K562 (cell line): ENCODE measurements at places on chromosomes 3 and 15. TPM values are rescaled to one million over a fixed set of nuclear protein-coding genes. Genes with fewer than 3 reads are reported as not detected.

GRCh38 chr3:146164071-146164470, 3.1 kb upstream of the PLOD2 start:
- DNase-seq = no peak

DNA sequence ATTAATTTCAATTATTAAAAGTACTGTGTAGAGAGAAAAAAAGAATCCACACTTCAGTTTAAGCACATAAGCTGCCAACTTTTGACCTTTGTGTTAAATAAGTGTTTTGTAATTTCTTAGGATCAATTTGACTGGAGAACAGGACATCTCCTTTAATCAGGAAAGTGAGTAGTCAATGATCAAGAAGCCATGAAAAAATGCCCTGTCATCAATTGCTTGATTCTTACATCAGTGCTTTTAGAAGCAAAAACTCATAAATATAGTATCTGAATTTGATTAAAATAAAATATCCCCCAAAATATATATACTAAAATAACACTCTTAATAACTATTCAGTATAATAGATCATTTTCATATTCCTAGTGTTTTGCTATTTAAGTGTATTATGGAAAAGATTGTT, 409.0 kb downstream of the TAFA4 start:
- no peak for DNase-seq

DNA sequence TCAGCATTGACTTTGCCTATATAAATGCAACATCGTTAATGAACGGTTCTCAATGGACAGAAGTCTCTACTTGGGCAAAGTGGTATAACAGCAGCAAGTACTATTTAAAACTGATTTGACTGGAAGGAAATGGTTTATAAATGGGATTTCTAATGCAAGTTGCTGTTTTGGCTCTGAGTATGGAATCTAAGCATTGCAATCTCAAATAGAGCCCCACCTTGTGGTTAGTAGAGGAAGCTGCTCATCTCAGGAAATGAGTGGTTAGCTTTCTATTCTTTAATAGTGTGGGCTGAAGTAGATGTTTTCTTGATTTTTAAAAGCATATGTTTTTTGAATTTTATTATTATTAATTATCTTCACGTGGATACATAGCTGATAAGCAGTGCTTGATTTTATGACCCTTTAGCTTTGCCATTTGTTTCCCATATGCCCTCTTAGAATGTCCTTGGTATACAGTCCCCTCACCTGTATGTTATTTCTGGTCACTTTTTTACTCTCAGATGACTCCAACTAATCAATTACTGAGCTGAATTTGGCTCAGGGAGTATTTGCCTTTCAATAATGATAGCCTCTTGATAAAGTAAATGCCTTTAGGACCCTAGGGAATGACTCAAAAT, 67.1 kb downstream of the OXSM start:
- DNase-seq = peak; percentile 61

DNA sequence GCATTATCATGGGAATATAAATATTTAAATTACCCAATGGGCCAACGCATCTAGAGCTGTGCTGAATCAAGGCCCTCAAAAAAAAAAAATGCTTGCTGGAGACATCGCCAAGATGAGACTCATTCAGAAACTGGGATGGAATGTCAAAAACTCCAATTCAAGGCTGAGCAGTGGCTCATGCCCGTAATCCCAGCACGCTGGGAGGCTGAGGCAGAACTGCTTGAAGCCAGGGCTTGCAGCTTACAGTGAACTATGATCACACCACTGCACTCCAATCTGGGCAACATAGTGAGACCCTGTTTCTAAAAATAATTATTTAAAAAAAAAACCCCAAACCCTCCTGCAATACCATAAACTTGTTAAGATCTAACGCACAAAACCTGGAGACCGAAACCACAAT, 3.1 kb upstream of the CACNA1D start:
- no peak for DNase-seq

DNA sequence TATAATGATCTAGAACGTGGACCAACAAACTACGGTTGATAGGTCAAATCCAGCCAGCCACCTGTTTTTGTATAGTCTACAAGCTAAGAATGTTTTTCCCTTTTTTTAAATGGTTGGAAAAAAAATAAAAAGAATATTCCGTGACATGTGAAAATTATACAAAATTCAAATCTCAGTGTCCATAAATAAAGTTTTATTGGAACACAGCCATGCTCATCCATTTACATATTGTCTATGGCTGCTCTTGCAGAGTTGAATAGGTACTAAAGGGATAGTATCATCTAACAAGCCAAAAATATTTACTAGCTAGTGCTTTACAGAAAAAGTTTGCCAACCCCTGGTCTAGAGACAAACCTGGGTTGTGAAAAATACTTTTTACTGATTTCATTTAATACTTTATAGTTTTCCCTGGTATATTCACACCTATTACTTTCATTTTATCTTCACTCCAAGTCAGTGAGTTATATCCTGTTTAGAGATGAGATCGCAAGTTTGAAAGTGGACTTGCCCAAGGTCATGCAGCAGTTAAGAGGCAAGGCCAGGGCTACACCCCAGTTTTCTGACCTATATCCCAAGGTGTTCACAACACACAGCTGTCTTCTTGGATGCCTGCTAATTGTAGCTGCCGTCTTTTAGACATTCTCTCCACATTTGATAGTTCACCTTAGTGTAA, 58.4 kb downstream of the IGF2BP2 start:
- no peak for DNase-seq

ADAMTSL3 gene
- 0.07 and 0.09 TPM in 2 replicates for total RNA-seq
